ENCODE measurements at places on chromosomes 12 and 14.

DNA sequence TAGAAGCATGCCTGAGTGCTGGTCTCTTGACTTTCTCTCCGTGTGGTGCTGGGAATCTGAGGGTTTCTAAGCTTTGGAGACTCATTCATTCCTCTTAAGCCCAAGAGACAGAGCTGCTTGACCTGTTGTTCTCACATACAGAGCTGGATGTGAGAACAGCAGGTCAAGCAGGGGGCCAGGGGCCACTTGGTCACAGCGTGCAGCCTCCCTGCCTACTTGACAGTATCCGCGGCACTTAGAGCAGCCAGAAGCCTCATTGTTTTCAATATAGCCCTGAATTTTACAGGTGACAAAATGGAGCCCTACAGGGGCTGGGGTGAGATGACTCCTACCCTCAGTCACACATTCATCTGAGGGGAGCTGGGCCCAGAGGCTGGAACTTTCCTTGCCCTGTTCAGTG lies 88.9 kb downstream of the ESRRB start:
- no peak for DNase-seq

GRCh38 chr12:80807640-80808288 lies 91.1 kb downstream of the MYF5 start:
- DNase-seq, result no peak

DNA sequence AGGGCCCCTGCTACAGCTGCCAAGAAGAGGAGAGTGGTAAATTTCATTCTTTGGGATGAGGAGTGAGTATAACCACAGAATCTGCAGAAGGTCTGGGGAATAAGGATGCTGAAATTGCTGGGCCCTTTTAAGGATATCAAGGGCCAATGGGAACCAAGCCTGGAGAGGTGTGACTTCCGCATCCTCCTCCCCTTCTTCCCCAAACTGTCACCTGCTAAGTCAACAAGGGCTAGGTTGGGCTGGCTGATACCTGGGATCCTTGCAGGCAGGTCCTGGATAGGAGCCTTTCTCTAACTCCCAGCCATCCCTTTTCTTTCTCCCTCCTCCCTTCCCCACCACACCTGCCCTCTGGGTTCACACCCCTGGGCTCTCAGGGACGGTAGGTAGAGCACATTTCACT lies at the start of gene LACRT:
TSS of gene LACRT (minus strand) at position 101 of the 400 bp plus-strand sequence. CDS start at position 47, 54 bp downstream.
- DNase-seq, result no peak

DNA sequence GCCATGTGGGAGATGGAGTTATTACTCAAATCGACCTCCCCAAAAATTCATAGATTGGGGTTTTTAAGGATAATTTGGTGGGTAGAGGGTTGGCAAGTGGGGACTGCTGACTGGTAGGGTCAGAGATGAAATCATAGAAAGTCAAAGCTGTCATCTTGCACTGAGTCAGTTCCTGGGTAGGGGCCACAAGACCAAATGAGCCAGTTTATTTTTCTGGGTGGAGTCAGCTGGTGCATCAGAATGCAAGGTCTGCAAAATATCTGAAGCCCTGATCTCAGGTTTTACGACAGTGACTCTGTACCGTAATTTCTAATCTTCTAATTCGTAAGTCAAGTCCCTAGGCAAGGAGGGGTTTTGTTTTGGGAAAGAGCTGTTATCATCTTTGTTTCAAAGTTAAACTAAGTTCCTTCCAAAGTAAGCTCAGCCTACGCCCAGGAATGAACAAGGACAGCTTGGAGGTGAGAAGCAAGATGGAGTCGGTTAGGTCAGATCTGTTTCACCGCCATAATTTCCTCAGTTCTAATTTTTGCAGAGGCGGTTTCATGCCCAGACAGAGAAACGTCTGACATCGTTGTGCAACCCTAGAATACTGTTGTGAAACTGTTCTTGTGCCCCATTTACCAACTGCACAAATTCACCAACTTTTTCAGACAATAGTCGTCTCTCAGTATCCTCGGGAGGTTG lies 104.5 kb upstream of the SFSWAP start:
- no peak for DNase-seq

DNA sequence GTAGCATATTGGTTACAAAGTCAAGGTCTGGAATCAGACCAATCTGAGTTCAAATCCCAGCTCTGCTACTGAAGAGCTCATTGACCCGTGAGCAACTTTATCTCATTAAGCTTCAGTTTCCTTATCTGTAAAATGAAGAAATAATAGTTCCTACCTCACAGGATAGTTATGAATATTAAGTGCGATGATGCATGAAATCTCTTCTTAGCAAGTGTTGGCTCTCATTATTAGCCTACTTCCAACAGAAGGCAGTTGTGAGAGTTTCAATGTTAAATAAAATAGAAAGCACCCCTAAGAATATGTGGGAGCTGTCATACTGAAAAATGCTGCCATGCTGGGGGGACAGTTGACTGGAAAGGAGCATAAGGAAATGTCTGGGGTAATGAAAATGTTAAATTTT lies 39.0 kb upstream of the ITPR2 start:
- no peak for DNase-seq

- DNase-seq, result no peak
Measured at GRCh38 chr14:78885884-78886283, 715.7 kb downstream of the NRXN3 start.

DNA sequence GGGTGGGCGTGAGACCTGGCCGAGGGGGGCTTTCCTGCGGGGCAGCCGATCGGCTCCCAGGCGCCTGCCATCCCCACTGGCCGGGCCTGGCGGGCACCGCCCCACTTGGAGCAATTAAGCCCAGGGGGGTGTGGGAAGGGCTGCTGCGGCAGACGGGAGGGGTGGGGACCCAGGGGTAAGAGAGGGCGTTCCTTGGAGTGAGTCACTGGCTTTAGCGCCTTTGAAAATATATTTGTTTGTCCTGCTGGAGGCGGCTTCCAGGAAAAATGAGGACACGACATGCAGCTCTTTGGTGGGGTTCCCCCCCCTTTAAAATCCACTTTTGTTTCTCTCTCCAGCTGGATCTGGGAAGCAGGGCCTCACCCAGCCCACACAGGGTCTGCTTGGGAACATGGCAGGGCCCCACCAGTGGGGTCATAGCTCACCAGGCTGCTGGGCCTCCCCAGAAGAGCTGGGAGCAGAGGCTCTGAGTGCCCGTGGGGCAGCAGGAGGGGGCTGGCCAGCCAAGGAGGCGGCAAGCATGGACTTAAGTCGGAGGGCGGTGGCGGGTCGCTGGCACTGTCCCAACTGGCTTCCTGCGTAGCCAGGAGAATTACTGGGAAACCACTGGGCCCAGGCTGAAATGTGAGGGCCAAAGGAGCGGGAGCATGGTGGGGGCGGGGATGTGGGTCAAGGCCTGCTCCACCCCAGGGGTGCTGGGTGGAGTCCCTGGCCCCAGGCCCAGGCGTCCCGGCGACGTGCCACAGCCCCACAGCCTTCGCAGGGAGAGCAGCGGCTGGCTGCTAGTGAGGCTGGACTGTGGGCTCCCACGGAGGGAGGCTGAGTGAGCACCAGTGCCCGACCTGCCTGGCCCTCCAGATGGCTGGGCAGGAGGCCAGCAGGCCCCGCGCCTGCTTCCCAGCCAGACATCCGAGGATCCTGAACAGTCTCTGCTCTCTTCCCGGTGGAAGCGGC lies 128.0 kb downstream of the RFLNA start:
- no peak for DNase-seq

DNA sequence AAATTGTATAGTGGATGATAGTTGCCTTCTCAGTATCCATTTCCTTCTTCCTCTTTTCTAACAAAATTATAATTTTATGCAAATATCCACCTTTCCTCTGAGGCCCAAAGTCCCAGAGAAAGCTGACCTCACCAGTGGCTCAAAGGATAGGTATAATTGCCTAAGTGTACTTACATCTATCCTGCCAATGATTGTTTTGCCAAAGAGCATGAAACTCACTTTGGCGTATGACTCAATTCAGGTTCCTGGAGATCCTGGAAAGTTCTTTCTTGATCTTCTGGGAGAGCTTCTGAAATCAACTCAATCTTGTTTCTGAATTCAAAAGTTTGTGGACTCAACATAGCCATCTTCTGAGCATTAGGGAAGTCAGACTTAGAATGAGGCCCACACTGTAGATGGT lies 10.5 kb upstream of the RBM25 start:
- DNase-seq, result no peak

- DNase-seq, result no peak
Measured at GRCh38 chr12:76863005-76863670, 15.7 kb downstream of the CSRP2 start.

DNA sequence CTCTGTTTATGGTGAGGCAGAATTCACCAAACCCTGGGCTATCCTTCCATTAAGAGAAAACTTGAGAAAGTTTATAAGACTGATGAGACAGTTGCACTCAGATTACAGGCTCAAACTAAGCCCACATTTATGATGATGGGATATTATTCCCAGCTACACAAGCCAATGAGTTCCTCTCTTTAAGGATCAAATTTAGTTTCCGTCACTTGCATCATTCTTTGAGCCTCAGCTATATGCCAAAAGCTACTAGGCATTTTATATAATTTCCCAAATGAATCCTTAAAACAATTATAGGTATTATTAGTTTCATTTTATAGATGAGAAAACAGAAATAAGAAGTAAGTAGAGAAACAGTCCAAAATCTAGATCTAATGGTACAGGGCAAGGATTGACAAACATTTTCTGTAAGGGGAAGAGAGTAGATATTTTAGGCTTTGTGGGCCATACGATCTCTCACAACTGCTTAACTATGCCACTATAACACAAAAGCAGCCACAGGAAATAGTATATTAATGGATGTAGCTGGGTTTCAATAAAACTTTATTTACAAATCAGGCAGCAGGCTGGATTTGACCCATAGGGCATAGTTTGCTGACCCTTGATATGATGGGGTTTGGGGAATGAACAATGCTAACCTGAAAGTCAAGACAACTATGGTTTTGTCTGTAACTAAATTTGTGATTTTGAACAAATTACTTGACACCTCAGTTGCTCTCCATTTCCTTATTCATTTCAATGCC lies 91.8 kb upstream of the PLXNC1 start:
- DNase-seq, result no peak

DNA sequence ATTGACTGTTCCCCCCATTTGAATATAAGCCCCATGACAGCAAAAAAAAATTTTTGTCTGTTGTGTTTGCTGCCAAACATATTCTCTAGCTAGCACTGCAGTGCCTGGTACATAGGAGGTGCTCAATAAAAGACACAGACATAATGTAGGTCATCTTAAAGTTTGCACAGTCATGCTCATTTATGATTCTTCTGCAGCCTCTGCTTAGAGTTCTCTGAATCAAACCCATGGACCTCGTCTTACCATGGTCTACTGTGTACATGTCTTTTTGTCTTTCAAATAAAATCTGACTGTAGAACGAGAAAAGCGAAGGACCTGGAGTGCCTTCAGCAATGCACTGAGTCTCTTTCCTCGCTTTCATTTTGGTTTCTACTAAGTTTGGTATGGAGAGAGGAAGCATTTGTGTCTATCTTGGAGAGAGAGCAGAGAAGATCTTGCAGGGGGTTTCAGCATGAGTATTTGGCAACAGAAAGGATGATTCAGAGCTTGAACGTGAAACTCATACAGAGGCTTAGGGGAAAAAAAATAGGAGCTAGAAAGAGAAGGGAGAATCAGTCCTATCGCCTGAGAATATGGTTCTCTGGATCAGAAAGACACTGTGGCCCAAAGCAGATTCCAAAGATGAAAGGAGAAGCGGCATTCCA lies 38.8 kb upstream of the TMCC3 start:
- DNase-seq, result no peak

DNA sequence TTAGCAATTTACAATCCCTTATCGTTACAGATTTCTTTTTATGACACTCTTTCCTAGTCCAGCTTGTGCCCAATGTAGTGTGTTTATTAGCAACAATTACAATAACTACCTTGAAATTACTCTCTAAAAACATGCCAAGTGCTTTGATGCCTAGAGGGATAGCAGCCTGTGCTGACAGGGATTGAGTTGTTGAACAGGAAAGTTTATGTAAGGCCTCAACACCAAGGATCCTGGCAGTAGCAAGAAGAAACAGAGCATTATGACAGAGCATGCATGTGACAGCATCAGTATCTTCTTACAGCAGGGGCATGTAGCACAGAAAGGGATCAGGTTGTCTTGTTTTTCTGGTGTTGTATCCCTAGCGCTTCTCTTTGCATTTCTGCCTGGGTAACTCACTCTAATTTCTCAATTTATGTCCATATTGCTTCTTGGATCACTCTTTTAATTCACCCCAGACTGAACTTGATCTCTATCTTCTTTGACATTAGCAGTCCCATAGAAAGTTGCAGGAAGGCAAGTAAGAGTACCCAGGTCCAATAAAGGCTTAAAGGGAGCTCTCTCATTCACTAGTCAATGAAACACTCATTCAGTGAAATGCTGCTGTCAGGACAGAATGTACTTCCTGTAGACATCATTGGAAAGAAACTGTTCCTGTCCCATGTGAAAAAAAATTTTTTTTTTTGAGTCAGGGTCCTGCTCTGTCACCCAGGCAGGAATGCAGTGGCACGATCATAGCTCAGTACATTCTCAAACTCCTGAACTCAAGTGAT lies 220.0 kb upstream of the GRIP1 start:
- DNase-seq, result no peak

GRCh38 chr14:72254937-72255472 lies 322.8 kb downstream of the RGS6 start:
- DNase-seq, result no peak

GRCh38 chr14:69137843-69138535 lies 14.9 kb downstream of the DCAF5 start:
- no peak for DNase-seq

DNA sequence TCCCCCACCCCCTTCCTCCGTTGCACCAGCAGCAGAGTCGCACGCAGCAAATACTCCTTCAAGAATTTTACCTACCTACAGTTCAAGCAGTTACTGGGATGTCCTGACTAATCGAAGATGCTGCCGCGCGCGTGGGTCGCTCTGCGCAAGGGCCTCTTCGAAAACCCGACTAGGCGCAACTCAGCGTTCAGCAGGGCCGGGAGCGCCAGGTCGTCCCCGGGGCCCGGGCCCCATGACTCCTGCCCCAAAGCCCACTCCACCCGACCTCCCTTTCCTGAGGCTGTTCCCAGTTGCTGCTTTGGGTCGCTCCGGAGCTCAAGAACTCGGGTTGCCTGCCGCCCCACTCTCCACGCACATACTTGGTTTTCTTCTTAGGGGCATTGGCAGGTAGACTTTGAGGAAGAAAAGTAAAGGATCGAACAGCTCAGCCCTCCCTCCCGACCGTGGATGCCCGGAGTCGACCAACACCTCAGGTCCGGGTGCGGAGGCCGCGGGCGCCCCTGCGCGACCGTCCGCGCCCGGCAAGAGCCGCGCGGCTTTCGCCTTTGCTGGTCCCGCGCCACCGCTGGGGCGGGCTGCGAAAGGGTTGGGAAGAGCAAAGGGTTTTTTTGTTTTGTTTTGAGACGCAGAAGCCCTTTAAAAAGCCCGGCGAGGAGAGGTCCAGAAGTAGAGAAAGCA lies 1.9 kb downstream of the BMP4 start:
- no peak for DNase-seq

DNA sequence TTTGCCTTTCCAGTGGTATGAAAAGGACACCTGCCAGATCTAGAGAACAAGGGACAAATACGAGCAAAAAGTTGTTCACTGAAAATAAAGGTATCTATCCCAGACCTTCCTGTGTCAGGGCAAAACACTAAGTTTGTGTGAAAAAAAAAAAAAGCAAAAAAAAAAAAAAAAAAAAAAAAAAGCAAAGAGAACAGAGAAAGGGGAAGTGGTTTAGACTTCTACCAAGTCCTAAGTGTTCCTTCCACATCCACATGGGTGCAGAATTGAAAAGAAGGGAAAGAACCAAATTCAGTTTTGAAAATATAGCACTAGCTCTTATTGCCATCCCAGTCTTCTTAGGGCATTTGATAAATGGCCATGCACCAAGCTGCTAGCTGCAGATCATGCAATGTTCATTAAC lies 41.7 kb downstream of the ZCRB1 start:
- no peak for DNase-seq

Measured in effector CD8-positive, alpha-beta T cell (primary cell).